COLO829 (cell line): ENCODE measurements at places on chromosomes 5 and 9.

DNA sequence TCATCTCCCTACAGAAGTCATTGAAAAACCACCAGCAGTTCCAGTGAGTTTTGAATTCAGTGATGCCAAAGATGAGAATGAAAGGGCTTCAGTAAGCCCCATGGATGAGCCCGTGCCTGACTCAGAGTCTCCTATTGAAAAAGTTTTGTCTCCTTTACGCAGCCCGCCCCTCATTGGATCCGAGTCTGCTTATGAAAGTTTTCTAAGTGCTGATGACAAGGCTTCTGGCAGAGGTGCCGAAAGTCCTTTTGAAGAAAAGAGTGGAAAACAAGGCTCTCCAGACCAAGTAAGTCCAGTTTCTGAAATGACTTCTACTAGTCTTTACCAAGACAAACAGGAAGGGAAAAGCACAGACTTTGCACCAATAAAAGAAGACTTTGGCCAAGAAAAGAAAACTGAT lies 90.1 kb downstream of the MAP1B start:
- DNase-seq = no peak

DNA sequence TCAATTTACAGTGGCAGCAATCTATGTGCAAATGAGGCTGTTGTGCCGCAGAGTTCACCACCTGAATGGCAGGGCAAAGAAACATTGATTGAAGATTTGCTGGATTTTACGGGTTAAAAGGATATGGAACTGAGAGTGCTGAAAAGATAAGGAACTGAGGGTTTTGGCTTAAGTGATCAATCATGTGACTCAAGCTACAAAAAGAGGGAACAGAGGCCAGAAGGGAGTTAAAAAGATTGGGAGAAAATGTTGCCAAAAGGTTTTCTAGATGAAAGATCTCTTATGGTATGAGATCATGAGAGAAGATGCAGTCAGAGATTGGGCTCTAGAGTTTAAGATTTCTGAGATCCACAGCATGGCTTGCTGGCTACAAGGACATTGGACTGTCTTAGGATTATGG lies 7.9 kb upstream of the RIMOC1 start:
- DNase-seq = no peak

DNA sequence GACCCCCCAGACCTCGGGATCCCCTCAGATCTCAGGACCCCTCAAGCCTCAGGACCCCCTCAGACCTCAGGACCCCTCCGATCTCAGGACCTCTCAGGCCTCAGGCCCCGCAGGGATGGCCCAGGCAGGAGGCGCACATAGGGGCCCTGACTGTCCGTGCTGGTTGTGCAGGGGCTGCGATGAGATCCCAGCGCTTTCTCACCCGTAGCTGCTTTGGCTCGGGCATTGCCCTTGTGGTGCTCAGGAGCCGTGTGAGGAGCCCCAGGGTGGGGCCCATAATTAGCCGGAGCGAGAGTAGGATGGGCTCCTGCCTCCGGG lies 680 bp upstream of the LPCAT1 start:
- no peak for DNase-seq

DNA sequence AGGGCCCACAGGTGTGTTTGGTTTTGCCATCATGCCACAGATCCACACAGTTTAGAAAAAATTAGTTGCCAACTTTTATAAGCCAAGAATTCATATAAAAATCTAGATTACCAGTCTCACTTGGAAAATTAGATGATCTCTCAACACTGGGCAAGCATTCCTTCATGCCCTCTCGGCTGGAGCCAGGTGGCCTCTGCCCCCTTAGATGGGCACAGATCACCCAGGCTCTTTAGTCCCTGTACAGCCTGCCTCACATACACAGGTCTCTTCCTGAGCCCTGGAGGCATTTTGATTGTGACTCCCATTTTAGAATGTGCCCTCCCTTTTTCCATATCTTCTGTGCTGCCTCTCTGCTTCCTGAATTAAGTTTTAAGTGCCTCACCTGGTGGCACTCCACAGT lies 20.0 kb downstream of the ACO1 start:
- DNase-seq = no peak

DNA sequence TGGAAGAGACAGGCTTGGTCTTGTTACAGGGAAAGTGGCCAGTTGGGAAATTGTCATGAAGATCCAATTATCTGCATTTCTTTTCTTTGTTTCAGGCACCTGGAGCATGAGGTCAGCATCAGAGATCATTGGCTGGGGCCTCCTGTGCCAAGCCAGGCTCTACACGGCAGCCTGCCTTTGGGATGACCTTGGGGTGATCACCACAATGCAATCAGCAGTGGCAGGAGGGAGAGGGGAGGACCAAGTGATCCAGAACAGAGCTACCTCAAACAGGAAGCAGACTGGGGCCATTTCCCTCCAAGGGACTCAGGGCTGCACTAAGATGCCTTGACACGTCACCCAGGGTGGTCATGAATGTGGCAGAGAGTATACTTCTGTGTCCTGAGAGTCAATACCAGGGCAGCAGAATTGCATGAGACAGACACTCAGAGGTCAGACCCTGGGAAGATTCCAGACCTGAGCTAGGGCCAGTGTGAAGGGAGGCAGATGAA lies 8.9 kb downstream of the SMIM23 start:
- DNase-seq = no peak

DNA sequence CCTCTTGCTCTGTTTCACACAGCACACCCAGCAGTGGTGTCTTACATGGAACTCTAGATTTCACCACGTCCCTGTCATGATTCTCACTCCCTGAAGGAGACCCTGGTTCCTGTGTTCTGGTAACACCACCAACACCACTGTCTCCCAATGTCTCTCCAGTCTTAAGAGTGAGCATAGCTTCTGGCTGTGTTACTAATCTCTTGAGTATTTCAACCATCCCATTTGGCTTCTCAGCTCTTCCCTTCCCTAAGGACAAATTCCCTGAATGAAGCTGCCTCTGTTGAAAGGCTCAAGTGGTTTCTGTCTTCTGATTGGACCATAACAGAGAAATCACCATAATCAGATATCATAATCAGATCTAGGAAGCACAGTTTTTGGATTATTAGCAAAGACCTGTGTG lies 311.8 kb downstream of the DNAH5 start:
- no peak for DNase-seq

- no peak for DNase-seq
These were observed 154.7 kb upstream of the RUSC2 start for GRCh38 chr9:35335164-35335563.
